ENCODE measurements at places on chromosomes 3 and 15.

DNA sequence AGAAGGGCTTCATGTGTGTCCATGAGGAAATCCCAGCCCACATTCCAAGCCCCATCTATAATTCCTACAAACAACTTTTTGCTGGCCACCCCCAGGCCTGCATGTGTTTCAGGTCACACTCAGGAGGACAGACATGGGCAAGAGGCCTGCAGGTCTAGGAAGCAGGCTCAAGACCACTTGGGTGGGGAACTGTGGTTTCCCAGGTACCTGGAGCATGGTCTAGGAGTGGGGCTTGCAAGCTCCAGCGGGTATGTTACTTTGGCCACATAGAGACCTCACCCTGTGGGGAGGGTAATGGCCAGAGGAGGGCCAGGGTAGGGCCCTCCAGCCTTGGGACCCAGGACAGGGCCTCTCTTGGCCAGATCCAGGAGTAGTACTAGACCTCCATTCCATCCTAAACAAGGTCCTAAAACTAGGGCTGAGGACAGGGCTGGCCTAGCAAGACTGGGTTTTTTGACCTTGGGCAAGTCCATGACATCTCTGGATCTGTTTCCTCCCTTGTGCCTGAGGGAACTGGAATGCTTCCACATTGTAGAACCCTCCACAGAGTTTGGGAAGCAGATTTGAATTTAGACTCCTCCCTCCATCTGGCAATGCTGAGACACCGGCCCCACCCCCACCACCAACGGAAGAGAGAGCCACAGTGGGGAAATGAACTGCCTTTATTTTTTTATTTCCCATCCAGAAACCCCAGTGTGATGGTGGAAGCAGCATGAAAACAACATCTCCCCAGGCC is 22.3 kb downstream of the EAF1 start:
- DNase-seq = no peak

GRCh38 chr3:11283139-11283475 is 10.9 kb downstream of the ATG7 start:
- DNase-seq = no peak

DNA sequence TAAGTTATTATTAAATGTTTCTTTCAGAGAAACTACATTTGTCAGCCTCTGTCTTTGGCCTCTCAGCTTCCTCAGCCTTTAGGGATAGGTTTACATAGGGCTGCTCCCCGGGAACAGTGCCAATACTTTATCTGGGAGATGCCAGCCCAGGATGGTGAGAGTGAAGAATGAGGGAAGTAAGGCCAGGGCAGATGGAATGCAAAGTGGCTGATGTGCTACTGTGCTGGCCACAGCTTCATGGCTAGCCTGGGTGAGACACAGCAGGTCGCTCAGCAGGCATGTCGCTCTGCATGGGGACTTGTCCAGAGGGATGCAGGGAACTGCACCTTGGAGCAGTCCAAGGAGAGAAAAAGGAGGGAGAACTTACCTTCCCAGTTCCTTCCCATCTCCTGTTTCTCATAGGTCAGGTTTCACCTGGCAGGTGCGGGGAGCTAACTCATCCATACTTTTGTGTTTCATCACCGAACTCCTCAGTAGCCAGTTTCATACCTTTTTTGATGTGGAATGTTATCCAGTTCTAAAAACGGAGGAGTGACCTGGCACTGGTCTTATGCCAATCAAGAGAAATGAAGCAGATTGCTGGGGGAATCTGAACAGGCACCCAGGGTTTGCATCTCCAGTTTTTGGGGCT is 30.9 kb upstream of the C15orf39 start:
- no peak for DNase-seq

DNA sequence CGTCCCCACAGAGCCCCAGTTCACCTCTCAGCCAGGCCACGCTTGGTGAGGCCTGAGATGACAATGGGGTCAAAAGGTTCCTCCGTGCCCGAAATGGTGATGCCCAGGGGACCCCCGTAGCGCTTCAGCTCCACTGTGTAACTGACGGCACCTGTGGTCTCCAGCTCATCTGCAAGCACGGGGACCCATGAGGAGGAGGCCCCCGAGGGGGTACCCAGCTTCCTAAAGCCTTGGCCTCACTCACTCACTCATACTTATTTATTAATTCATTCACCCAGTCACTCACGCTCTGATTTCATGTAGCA is 30.4 kb downstream of the GRIP2 start:
- no peak for DNase-seq

DNA sequence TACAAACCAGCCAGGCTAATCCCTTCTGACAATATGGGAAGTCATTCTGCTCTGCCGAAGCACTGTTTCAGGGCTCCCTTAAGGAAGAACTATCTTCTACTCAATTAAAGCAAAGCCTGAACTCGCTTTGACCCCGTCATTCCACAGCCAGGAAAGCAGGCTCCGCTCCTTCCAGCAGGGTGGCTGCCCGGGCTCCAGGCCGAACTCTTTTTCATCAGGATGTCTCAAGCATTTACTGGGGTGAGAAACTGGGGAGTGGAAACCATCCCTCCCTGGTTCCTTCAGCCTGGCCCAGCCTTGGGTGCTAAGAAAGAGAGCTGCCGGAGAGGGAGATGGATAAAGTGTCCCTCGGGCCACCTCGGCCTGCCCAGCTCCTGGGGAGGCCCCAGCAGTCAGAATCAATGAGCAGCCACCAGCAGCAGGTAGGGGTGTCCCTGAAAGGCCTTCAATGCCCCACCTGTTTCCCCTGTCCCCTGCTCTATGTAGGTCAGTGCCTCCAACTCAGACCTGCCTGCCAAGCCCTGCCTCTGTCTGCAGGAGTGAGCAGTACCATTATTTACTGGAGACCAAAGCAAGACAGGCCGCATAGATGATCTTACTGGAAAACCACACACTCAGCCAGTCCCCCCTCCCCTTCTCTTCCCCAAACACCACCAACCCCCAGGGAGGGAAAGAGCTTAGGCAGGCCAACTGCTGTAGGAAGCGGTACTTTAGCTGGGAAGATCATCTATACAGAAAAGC is 225.6 kb upstream of the TLE3 start:
- DNase-seq = no peak

DNA sequence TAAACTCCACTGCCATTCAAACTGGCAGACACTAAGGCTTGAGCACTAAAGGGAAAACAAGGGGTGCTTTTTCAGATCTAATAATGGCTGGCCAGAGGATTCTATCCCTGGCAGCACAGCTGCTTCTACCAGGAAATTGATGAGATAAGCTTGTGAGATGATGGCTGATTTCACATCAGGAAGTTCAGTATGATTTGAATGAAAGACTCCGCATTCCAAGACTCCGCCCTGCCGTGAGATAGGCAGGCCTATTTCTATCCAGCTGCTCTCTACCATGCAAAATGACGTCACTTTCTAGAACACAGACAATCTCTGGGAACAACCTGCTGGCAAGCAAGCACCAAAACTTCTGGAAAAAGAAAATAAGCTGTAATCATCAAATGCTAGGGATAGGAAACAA is 171.8 kb downstream of the WDR76 start:
- DNase-seq = no peak

DNA sequence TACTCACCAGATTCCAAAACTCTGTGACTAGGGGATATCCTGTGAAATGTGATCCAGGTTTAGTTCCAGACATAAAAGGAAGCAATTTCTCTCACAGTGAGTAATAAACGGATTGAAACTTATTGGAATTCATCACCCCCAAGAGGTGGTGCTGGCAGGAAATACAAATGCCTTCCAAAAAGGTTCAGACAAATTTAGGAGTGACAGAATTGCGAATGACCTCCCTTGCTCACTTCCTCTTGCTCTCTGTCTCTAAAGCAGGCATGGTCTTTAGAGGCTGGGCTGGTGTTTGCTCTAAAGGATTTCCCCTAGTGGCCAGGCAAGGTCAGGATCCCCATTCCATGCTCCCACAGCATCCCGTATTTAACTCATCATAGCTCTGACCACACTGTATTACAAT is 449.4 kb upstream of the PPP2R3A start:
- DNase-seq = no peak

GRCh38 chr15:49888323-49888693 is 230.7 kb downstream of the ATP8B4 start:
- DNase-seq = no peak

GRCh38 chr3:4971838-4972237 is 7.4 kb upstream of the BHLHE40 start:
- no peak for DNase-seq

DNA sequence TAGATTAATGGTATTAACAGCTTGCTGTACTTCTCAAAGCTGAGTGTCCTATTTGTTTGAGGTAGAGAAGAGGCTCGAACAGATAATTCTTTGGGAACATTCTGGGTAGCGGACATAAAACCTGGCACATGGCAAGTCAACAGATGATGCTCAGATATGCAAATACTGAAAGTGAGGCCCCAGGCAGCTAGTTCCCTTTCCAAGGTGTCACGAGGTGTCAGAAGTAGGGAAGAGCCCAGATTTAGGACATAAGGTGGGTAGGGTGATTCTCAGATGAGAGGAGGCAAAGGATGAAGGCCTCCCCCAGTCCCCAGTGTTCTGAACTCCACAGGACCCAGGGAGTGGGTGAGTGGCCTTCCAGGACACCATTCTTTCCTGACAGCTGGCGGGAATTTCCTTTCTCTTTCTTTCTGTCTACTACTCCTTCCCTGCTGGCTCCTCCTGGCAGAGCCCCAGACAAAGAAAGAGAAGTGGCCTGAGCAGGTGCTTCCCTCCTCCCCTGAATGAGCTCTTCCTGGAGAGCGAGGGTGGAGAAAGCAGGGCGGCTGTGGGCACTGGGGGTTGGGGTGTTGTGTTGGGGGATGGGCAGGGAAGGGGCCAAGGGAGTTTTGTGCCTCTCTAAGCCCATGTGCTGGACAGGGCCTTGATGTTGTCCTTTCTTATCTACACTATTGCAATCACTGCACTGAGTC is 87.5 kb downstream of the CORO2B start:
- no peak for DNase-seq

- DNase-seq = no peak
Observed at GRCh38 chr15:60259469-60259868, 138.3 kb downstream of the ANXA2 start.

GRCh38 chr15:51119120-51119519 is 24.4 kb upstream of the TNFAIP8L3 start:
- no peak for DNase-seq

DNA sequence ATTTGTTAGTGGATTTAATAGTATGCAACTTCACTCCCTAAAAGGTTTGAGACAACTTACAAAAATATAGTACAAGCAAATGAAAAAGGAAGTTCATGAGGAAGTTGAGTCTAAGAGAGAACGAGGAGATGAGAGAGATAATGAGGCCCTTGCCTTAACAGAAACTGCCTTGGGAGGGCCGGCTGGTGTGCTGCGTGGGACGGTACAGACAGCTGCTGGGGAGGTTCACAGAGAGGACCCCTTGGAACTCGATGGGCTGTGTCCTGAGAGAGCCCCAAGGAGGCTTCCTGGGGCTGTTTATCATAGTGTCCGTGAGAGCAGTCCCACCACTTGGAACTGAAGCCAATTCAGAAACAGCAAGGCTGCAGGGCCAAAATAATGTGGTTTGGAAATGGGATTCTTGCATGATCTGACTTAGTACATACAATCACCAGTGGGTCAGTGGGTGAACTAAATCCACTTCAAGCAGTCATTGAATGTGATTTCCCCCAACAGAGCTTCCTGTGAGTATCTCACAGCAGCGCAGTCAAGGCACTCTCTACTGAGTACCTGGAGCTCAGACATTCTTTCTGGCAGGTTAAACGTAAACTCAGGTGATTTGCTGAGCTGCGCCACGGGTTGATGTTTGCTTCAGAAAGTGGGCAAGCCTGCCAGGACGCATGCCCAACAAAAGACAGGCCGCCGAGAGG is 90.8 kb downstream of the CRTC3 start:
- peak; percentile 10 for DNase-seq

GRCh38 chr3:52182196-52182595 is 15.8 kb upstream of the ALAS1 start:
- DNase-seq = no peak

DNA sequence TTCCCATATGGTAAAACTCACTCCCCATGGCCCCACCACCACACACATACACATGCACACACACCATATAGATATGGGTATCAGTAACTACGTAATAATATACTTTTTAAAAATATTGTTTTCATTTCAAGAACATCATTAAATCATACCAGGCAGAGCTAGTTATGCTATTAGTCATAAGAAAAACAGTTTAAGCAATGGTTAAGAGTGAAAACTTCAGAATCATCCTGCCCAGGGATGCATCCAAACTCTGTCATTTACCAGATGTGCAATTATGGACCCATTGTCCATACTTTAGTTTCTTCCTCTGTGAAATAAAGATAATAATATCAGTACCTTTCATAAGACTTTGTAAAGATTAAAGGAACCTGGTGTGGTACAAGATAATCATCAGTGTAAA is 608.3 kb downstream of the RBMS3 start:
- DNase-seq = no peak

DNA sequence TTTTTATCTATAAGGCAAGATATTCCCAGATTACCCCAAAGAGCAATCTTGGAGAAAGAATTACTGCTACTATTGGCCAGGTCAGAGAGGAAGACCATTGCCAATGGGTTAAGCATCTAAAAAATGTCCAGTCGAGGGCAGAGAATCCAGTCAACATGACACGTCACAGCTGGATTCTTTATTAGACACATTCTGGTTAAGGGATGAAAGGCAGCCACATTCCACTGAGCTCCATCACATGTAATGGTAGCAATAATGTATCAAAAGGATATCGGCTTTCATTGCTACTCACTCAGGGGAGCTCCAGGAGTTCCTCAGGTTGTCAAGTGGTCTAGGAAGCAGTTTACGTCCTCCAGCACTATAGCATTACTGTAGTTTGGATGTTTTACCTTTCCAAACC is 421.1 kb downstream of the PLOD2 start:
- DNase-seq = no peak

DNA sequence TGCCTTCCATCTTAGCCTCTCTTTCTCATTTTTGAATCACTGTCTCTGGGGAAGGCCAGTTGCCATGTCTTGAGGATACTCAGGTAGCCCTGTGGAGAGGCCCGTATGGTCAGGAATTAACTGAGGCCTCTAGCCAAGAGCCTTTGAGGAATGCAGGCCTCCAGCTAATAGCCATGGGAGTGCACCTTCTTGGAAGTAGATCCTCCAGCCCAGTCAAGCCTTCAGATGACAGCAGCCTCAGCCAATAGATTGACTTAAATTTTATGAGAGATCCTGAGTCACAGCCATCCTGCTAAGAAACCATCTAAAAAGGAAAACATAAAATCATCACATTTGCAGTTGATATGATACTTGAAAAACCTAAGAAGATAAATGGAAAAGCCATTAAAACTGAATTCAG is 112.5 kb upstream of the BNIP2 start:
- no peak for DNase-seq

GRCh38 chr3:43160664-43161063 is 54.8 kb upstream of the POMGNT2 start:
- no peak for DNase-seq

GRCh38 chr3:174219738-174220137 is 639.4 kb upstream of the NAALADL2 start:
- no peak for DNase-seq

Measured in CD4-positive, alpha-beta T cell treated with Interleukin-2 at 100 ng/mL for 4 hours (primary cell).